Activated CD4-positive, alpha-beta T cell treated with anti-CD3 and anti-CD28 coated beads for 36 hours (primary cell): ENCODE measurements at places on chromosomes 3 and 15.

GRCh38 chr3:116165135-116165534 lies 280.2 kb downstream of the LSAMP start:
- no peaks in the 10 kb centered on the region for H3K36me3 ChIP-seq
- H3K4me1 ChIP-seq: no peaks in the 10 kb centered on the region
- DNase-seq: no peak

DNA sequence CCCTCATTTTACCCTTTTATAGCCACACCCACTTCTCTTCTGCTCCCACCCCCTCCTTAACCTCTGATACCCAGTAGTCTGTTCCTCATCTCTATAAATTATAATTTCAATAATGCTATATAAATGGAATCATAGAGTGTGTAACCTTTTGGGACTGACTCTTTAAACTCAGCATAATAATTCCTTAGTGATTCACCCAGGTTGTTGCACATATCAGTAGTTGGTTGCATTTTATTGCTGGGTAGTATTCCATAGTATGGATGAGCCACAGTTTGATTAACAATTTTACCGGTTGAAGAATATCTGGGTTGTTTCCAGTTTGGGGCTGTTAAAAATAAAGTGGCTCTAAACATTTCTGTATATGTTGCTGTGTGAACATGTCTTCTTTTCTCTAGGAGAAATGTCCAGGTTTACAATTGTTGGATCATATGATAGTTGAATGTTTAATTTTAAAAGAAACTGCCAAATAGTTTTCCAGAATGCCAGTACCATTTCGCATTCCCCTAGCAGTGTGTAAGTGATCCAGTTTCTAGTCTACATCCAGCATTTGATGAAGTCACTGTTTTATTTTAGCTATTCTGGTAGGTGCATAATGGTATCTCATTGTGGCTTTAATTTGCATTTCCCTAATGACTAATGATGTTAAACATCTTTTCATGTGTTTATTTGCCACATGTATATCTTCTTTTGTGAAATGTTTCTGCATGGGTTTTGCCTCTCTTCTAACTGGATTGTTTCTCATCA lies 68.5 kb downstream of the VPS8 start:
- no peak for DNase-seq
- no peaks in the 10 kb centered on the region for H3K27me3 ChIP-seq
- H3K4me1 ChIP-seq: no peaks in the 10 kb centered on the region

DNA sequence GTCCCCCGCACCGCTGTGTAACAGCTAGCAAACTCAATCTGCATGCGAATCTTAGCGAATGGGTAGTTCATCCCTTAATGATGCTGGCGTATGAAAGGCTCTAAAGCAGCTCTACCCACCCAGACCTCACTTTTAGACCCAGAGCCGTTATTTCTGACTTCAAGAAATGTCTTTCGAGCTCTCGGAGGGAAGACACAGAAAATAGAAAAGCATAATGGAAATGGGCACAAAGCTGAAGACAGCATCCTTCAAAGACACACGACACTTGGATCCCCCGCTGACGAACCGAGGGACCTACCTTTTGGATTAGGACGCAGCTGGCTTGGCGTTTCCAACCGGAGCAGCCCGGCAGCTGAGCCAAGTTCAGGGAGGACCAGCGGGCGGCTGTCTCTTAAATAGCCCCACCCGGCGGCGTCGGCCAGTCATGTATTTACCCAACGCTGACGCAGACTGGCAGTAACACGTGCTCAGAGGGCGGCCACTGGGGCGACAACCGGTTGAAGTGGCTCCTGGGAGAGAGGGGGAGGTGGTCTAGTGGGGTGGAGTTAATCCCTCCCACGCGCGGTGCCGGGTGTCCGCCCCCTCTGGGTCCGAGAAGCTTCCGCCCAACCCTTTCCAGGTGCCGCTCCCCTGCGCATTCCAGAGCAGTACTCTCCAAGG lies 1.5 kb downstream of the CCK start:
- peaks cover 9% of the 10 kb centered on the region for H3K4me1 ChIP-seq
- peaks cover 57% of the 10 kb centered on the region for H3K27me3 ChIP-seq
- no peak overlapping the region for H3K4me3 ChIP-seq
- DNase-seq: peak; percentile 60
- H3K36me3 ChIP-seq: no peaks in the 10 kb centered on the region

DNA sequence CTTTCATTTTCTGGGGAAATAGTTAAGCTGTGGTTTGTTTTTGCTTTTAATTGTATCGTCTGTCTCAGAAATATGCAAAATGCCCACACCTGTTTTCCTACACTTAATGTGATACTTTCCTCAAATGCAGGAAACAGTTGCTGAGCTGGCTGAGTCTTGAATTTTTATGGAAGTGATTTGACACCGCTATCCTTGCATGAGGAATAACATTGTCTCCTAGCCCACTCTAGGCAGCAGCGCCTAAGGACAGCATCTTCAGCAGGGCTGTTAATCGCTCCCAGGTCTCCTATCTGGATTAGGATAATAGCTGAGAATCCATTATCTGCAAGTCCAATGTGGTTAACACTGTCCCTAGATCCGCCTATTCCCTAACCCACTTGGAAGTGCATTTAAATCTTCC lies 132.6 kb upstream of the NR2E3 start:
- H3K36me3 ChIP-seq: no peaks in the 10 kb centered on the region
- H3K27me3 ChIP-seq: peaks cover 49% of the 10 kb centered on the region
- H3K4me1 ChIP-seq: peaks cover 21% of the 10 kb centered on the region

DNA sequence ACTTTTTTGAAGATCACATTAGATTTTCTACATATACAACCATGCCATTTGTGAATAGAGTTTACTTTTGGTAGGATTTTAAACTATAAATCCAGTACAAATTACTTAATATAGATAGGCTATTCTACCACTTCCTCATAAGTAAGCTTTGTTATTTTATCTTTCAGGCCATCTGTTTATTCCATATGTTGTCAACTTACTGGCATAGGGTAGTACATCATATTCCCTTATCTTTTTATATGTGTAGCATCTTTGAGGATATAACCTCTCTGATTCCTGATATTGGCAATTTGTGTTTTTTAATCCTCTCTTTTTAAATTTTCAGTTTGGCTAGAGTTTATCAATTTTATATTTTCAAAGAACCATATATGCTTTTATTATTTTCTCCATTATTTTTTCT lies 515.4 kb downstream of the DIPK2A start:
- peaks cover 2% of the 10 kb centered on the region for H3K27me3 ChIP-seq
- DNase-seq: no peak

GRCh38 chr3:130627143-130627855 lies 110.3 kb downstream of the COL6A6 start:
- no peak overlapping the region for H3K27ac ChIP-seq
- H3K36me3 ChIP-seq: no peaks in the 10 kb centered on the region
- peaks cover 13% of the 10 kb centered on the region for H3K27me3 ChIP-seq
- no peak overlapping the region for H3K4me3 ChIP-seq
- H3K4me1 ChIP-seq: no peaks in the 10 kb centered on the region
- no peak for DNase-seq

DNA sequence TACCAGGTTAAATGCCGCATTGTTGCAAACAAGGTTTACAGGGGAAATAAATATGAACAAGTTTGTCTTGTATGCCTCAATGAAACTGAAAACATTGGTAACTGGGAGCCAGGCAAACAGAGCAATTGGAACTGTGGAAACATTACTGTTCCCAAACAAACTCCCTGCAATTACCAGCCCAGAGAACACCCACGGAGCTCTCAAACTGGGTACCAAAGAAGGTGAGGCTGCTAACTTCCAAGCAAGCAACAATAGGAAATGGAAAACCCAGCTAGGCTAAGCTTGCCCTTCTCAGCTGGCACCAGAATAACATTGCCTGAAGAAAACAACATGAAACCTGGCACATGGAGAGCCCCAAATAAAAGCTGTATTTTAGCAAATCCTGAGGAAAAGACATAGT lies 218.9 kb upstream of the THRB start:
- H3K4me1 ChIP-seq: no peaks in the 10 kb centered on the region
- no peaks in the 10 kb centered on the region for H3K27me3 ChIP-seq
- no peaks in the 10 kb centered on the region for H3K36me3 ChIP-seq
- H3K27ac ChIP-seq: no peak overlapping the region
